ENCODE measurements at places on chromosomes 5 and 9.

DNA sequence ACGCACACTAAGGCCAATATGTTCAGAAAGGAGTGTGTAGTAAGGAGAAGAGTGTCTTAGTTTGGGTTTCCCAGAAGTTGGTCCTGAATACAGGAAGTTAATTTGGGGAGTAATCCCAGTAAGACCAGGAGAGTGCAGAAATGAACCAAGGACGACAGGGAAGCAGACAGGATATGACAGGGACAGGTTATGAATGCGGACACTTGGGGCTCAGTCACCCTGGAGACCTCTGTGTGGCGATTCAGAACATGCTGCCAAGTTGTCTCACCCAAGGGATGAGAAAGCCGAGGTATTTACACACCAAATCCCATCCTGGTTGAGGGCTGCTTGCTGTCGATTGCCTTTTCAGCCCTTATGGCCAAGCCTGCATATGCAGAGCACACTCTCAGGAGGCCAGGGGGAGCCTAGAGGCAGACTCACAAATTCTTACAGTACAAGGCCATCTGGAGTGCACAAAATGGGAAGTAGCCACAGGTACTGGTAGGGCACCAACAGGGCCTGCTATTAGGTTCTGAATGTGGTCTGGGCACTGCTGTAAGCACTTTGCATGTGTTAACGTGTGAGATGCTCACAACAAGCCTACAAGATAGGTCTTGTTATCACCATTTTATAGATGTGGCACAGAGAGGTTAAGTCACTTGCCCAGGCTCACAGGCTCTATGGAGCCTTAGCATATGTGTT, 233.1 kb upstream of the ANKRD55 start:
- DNase-seq: peak; percentile 27

DNA sequence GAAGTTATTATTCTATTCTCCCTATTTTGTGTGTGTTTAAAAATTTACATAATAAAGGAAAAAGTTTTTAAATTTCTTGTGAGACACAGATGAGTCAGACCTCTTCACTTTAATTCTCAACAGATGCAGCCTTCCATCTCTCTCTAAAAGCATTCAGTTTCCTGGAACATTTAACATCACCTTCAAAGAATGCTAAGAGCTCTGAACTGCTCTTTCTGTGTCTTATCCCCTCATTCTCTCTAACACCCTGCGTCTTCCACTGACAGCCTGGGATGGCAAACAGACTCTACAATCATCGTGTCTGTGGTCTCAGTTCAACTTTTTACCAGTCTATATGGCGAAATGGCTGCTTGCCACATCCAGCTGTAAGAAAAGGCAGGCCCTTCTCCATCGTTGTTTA, 173.0 kb downstream of the HINT1 start:
- no peak for DNase-seq

DNA sequence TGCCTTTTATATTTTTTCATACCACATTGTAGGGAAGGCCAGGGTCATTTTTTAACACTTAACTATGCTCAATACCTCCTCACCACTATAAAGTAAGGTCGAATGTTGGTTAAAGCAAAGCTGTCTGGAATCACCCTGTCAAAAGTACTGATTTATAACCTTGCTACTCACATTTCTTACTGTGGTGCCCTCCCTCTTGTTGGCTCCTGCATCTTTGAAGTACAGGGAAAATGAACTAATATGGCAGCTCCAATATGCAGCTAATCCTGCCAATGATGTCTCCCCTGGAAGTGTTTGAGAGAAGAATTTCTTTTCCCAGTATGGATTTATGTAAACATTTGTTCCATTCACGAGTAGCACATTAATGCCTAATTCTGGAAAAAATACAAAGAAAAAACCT, 108.4 kb upstream of the RPS23 start:
- DNase-seq: no peak

GRCh38 chr5:143222287-143223231, 180.9 kb downstream of the NR3C1 start:
- peak; percentile 79 for DNase-seq

DNA sequence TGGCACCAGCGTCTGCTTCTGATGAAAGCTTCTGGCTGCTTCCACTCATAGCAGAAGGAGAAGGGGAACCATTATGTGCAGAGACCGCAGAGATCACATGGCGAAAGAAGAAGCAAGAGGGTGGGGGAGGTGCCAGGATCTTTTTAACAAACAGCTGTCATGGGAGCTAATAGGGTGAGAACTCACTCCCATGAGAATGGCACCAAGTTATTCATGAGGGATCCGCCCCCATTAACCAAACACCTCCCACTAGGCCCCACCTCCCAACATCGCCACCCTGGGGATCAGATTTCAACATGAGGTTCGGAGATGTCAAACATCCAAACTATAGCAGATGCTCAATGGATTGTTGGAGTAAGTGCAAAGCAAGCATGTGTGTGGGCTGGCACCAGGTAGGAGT, 125.8 kb upstream of the SLIT3 start:
- DNase-seq: no peak

GRCh38 chr5:10635867-10636350, 72.0 kb downstream of the ANKRD33B start:
- DNase-seq: no peak

GRCh38 chr9:131062969-131063368, 33.4 kb upstream of the AIF1L start:
- no peak for DNase-seq

Measured in CD14-positive monocyte (primary cell).